ENCODE measurements at places on chromosomes 1 and 21.

GRCh38 chr1:55233145-55233777, 18.1 kb upstream of the USP24 start:
- peak; percentile 85 for DNase-seq

DNA sequence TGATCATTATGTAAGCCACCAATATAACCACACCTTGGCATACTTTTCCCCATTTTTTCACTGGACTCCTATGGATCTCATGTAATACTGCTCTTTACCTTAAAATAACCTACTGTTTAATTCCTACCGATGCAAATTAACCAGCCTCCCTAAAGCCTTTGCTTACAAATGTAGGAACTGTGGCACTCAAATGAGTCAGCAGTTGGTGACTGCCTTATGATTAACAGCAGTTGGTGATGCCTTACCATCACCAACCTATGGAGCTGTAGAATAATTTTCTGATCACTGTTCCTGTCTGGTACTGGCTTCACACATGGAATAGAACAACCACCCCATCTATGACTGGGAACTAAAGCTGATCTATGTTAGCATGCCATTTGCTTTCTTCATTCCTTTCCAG, 7.8 kb upstream of the NUDT17 start:
- DNase-seq, result no peak

- DNase-seq, result no peak
Measured at GRCh38 chr1:208829595-208829994, 585.4 kb upstream of the PLXNA2 start.

GRCh38 chr1:205630241-205630640, 1.6 kb downstream of the ELK4 start:
- DNase-seq, result peak; percentile 26

DNA sequence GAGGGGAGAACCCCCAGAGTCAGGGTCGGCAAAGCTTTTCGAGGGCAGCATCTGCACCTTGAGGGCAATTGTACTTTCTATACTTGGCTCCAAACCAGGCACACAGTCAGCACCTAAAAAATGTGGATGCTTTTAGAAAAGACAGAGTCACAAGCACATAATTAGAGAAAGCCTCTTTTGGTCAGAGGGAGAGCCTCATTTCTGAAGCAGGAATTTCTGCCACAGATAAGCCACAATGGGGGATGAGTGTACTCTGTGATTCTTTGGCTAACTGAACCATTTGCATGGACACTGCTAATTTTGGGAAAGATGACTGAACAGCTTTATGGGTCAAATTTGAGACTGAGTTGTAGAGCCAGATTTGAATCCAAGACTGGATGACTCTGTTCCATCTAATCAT, 635.7 kb downstream of the KIF26B start:
- DNase-seq, result no peak

DNA sequence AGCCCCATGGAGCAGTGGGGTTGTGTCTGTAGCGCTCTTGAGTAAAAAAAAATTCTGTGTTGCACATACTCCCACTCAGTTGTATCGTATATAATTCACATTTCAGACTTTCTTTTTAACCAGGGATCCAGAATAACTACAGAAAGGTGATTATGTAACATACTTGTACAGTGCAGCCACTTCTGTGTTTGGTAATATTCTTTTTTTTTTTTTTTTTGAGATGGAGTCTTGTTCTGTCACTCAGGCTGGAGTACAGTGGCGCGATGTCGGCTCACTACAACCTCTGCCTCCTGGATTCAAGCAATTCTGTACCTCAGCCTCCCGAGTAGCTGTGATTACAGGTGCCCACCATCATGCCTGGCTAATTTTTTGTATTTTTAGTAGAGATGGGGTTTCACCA, 82.4 kb upstream of the MACF1 start:
- DNase-seq, result no peak

All from DMS53 (cell line).